Stimulated activated CD4-positive, alpha-beta T cell treated with anti-CD3 and anti-CD28 coated beads, Interleukin-2, amount 100 ng/mL, for 4 hours (primary cell): ENCODE measurements at places on chromosomes 7 and 10.

DNA sequence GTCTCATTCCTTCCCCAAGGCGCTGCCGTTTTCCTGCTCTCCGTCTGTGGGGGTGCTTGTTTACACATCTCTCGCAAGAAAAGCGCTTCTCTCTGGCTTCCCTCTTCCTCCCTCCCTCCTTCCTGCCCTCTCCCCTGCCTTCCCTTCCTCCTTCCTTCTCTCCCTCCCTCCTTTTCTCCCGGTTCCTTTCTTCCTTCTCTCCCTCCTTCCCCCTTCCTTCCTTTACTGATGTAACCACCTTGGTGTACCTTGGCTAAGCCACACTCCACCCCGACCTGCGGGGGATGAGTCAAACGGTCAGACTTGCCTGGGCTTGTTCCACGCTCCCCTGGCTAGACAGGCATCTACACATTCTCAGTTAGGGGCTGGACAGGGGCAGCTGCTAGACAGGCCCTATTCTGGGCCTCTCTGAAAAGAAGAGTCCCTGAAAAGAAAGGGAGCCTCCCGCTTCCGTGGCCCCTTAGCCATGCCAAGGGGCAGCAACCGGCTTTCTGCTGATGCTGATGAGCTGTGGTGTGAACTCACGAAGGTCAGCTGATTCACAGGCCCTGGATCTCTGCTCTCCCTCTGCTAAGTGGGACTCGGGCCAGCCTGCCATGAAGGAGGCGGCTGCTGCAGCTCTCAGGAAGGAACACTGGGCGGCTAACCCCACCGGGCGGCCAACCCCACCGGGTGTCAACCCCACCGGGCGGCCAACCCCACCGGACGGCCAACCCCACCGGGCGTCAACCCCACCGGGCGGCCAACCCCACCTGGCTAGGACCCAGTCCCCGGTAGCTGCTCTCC, 216.8 kb downstream of the TCERG1L start:
- DNase-seq = no peak

DNA sequence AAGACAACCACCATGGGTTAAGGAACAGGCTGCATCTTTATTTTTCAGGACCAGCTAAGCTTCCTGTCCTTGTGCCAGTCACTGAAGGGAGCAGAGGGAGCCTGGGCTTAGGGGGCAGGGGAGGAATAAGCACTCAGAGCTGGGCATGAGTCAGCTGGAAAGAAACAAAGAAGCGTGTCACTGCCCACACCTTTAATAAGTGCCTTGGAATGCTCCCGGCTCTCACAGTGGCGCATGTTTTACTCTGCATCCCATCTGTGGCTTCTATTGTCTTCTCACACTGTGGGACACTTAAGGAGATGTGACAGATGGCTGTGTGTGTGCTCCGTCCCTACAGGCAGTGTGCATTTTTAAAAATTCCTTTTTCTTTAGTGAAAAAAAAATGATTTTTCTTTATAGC, 71.7 kb downstream of the MTURN start:
- no peak for DNase-seq

GRCh38 chr7:2387897-2388636, 15.3 kb upstream of the CHST12 start:
- DNase-seq = no peak

- no peak for DNase-seq
Measured at GRCh38 chr7:146788008-146788407, 671.4 kb downstream of the CNTNAP2 start.

DNA sequence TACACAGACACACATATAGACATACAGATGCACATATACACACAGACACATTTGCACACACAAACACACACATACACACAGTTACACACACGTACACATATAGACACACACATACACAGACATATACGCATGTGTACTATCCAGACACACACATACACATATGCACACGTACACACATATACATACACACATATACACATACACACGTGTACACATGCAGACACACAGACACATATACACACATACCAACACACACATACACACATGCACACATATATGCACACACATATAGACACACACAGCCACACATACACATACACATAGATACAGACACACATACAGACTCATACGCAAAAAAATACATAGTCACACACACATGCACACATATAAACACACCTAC, 184.2 kb downstream of the PFKFB3 start:
- DNase-seq = no peak

DNA sequence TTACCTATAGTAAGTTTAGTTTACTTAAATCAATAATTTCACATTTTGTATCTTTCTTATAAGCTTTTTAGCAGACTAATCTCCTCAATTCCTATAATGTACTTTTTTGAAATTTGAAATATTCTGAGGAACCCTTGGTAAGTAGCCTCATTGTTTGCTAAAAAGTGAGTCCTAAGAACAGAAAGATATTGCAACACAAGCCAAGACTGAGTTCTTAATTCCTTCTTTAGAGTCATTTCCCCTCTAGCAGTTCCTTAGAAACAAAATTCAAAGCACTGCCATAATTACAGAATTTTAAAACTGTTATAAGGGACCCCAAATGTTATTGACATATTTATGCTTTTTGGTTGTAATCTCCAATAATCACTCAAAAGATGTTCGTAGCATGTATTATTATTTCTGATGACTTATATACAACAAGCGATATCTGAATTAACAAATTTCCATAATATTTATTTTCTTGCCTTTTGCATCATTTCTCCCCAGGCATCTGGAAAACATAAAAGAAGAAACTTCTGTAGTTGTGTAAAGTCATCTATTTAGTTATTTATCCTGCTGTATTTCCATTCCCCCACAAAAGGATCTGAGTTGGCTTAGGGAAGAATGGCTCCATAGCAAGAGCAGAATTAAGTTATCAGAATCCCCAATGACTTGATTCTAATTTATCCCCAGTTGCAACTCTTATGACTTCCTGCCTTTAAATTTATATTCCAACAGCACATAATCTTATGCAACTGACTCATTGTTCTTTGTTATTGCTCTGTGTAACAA, 67.8 kb downstream of the TMEM26 start:
- no peak for DNase-seq

- DNase-seq = no peak
Measured at GRCh38 chr10:13670311-13670710, 83.5 kb downstream of the PRPF18 start.

GRCh38 chr7:24831240-24831639, 74.0 kb upstream of the GSDME start:
- no peak for DNase-seq

DNA sequence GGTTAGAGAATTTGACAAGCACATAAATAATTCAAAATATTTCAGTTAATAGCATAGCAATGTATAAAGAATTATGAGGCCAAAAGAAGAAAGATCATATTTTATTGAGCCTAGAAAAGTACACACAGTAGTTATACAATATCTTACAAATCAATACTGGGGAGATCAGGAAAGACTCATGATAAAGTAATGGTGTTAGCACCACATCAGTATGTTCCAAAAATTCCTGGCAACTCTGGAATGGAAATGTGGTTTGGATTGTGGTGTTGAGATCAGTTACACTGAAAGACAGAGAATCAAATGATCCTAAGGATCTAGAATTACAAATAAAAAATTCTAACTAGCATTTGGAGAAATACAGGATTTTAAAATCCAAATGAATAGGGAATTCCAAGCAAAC, 420.5 kb upstream of the CNTNAP2 start:
- DNase-seq = no peak

GRCh38 chr7:116500078-116500853, 728 bp downstream of the CAV2 start:
- no peak for DNase-seq

GRCh38 chr7:44740055-44740454, 8.6 kb upstream of the ZMIZ2 start:
- DNase-seq = no peak

GRCh38 chr10:97363071-97363470, 28.5 kb upstream of the FRAT2 start:
- no peak for DNase-seq

- DNase-seq = no peak
Measured at GRCh38 chr7:133571076-133571475, 318.2 kb downstream of the EXOC4 start.

- DNase-seq = no peak
Measured at GRCh38 chr10:28619455-28619854, 57.9 kb upstream of the BAMBI start.

DNA sequence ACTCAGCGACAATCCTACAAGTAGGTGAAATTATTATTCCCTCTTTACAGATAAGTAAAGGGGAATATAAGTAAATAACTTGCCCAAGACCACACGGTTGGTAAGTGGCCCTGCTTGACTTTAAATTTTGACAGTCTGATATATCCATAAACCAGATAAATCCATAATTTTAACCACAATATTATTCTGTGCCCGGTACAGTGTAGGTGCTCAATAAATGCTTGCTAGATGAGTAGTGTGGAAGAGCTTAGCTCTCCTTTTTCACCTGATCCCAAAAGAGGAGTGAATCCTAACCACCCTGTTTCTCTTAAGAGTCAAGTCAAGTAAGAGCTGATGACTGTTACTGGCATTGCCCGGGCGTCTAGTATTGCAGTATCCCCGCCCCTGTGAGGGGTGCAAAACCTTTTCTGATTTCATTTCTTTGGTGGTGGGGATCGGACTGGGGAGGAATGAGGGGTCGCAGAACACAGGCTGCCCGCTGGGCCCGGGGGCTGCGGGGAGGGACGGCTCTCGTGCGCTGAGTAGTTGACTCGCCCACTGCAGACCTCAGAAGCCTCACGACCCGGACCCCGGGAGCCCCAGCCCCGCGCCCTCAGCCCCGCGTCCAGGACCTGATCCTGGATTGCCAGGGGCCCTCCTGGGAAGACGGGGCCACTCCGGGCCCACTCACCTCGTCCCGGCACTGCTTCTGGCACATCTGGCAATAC, 490 bp downstream of the KIN start:
- no peak for DNase-seq

- no peak for DNase-seq
Measured at GRCh38 chr10:132293201-132293812, 14.4 kb downstream of the STK32C start.

DNA sequence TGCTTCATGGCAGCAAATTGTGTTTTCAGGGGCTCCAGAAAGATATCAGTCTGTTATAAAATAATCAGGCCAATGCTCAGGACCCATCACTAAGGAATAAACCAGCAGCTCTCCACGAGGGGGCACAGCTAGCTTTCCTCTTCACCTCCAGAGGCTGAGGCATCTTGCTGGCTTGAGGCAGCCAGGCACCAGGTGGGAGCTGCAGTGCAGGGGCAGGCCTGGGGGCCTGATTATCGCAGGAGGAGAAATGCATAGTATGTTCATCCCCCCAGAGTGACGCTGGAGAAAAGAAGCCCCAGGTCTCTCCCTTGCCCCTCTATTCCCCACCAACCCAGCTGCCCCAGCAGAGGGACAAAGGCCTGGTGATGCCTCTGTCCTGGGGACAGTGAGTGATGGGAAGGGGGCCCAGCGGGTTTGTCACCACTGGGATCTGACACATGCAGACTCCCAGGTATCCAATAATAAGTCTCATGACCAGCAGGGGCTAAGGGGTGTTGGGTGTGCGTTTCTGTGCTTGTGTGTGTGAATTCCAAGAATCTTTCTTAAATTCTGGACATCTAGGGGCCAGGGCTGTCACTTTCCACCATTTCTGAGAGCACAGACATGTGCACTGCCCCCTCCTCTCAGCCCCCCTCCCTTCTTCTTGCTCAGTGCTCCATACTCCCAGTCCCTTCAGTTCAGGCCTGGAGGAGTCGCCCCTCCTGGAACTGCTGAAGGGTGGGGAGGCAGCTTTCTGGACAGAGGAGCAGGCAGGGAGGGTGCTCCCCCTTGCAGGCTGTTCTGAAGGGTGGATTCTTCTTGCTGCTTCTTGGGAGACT, 128.1 kb upstream of the FAM20C start:
- no peak for DNase-seq

- no peak for DNase-seq
Measured at GRCh38 chr7:21850531-21851285, 95.0 kb downstream of the CDCA7L start.

DNA sequence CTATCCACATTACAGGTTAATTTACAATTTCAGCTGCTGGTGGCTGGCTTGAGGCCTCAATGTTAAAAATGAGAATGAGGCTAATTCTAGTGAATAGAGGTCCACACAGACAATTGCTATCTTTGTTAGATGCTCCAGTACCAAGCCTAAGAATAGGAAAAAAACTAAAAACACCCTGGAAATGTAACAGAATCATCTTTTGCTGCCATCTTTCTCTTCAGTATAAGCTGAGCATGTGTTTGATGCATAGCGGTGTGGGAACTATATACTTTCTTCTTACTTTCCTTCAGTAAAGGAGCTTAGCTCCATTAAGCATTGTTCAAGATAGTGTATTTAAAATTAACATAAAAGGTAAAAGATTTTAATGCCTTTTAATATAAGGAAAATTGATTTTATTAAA, 5.6 kb downstream of the TMEM229A start:
- DNase-seq = no peak

DNA sequence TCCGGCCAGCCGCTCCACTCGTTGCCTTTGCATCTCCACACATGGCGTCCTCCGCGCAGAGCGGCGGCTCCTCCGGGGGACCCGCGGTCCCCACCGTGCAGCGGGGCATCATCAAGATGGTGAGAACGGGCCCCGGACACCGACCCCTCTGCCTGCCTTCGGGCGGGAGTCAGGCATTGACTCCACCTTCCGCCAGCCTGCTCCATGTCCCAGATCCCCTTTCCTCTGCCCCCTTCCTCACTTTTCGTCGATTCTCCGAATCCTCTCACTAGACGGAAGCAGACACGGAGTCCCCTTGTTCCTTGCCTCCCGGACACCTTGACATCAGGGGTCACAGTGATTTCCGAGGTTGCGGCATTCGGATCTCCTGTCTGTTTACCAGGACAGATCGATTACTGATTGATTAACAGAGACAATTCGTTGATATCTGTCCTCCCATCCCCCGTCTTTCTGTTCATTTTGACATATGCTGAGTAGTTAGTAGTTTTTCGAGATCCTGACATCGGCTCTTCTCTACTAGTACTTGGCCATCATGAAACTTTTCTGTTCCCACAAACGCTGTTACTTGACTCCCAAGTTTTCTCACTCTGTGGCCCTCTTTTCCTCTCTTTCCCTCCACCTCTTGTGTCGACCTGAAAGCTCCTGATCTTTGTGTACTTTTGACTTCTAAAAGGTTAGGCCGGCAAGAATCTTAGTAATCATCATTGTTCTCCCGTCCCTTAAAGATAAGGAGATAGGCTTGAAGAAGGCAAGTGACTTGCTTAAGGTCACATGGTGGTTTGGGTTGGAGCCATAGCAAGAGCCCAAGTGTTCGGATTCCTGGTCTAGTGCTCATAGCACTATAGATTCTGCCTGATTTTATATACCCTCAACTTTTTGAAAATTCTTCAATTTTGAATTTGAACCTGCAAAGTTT, 597 bp downstream of the SND1 start:
- no peak for DNase-seq
